ENCODE measurements at places on chromosomes 5 and 9.
A peak's percentile ranks its signal among the peaks of the same experiment; 100 is the strongest.

DNA sequence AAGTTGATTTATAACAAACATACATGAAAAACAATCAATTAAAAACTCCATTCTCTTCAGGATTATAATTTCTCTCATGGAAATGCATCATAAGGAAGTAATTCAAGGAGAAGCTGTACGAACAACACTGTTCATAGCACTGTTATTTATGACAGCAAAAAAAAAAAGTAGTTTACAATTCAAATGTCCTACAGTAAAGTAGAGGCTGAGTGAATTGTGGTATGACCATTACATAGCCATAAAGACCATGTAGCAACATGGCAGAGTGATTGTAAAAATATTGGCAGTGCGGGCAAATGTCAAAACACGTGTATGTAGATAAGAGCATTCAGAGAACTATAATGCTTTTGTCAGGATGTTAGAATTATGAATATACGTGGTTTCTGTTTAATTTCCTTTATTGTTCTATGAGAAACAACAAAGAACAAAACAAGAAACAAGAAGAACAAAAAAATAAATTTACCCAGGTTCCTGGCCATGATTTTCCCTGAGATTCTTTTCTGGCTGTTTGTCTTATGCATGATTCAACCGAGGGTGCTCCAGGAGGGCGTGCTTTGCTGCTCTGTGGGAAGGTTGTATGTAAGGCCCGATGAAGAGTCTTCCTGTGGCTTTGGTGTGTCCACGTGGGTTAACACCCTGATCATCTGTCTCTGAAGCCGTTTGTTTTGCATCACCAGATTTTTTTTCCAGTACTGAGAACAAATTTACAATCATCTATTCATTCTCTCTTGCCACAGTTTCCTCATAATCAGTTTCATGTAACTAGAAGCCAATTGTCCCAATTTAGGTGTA, 28.8 kb downstream of the GCNT4 start:
- DNase-seq: peak; percentile 44

- no peak for DNase-seq
Observed at GRCh38 chr9:27847818-27848217, 274.5 kb upstream of the C9orf72 start.

DNA sequence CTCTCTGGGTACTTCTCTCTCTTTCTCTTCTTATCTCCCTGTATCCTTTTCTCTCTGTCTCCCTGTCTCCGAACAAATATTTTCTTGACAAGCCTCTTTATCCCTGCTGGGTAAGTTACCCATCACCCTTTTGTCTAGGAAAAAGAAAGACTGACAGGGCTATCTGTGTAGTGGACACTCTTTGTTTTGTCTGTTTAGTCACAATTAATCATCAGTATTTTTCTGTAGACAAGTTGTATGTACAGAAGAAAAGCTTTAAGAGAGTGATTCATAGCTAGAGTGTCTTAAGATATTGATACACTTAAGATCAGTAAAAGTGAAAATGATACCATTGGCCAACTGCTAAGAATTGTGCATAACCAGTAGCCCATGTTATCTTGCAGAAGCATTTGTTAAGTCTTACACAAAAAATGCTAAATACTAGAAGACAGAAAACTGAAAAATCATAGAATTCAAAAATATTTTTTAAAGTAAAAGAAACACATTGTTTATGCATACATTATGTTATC, 1043.8 kb upstream of the EDIL3 start:
- DNase-seq: no peak

DNA sequence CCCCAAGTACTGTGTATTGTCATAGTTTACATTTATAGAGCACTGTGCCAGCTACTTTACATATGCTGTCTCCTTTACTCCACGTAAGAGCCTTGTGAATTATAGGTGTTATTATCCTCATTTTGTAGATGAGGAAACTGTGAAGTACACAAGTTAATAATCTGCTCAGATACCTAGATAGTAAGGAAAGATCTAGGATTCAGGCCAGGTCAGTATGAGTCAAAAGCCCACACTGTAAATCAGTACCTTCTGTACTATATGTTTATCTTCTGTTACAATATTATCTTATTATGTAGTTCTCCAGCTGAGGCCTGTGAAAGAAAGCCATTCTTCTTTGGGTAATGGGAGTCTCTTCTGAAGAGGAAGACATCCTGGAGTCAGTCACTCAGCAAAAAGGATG, 72.4 kb upstream of the TLX3 start:
- no peak for DNase-seq

- DNase-seq: no peak
Observed at GRCh38 chr5:90875456-90875855, 316.9 kb downstream of the ADGRV1 start.

DNA sequence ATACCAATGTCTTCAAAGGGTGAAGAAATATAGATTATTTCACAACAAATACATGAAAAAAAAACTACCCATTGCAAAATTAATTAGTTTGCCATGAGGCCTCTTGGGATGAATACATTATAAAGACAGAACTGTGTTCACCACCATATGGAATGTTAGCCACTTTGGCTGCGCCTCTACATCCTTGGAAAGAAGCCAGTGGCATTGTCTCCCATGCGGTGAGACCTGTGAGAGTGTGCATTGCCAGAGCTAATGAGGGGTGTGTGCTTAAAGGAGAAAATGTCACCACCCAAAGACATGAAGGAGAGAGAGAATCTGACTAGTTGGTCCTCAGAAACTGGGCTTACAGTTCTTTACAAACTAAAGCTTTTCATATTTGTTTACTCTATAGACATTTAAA, 110.6 kb downstream of the PLPPR1 start:
- no peak for DNase-seq

GRCh38 chr5:160618286-160618685, 196.6 kb downstream of the PTTG1 start:
- DNase-seq: no peak

GRCh38 chr5:72282878-72283277, 37.2 kb downstream of the MRPS27 start:
- DNase-seq: no peak

GRCh38 chr5:147601652-147602051, 91.8 kb upstream of the DPYSL3 start:
- DNase-seq: no peak
